ENCODE measurements at places on chromosomes 5 and 9.

- no peak for DNase-seq
Observed at GRCh38 chr5:107149243-107150005, 521.3 kb downstream of the EFNA5 start.

DNA sequence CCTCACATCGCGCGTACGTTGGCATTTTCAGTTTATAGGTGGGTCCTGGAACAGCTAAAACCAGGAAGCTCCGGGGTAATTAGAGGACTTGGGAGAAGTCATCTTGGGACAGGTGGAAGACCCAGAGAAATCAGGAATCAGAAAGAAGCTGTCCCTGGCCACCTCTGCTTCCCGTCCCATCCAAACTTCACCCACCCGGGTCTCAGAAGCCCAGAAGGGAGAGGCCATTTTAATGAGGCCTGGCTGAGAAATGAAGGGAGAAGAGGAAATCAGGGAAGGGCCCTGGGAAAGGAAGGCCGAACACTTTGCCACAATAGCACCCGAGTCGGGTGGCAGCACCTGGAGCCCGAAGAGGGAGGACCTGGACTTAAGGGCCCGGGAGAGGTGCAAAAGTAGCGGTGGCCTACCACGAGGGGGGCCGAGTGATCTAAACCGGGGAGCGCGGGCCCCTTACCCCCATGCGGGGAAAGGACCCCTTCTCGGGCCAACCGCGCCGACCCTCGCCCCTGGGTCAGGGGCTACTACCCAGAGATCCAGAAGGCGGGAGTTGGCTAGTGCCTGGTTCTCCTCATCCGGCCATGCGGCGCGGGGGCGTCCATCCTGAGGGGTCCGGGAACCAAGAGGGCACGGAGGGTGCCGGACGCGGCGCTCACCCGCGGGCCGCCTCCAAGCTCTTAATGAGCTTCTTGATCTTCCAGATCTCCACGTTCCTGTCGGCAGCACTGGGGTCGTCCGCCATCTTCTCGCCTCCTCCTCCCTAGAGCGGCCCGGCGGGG is 668 bp downstream of the ETF1 start:
- no peak for DNase-seq

GRCh38 chr9:28444637-28445036 is 871.4 kb upstream of the C9orf72 start:
- no peak for DNase-seq

- no peak for DNase-seq
Observed at GRCh38 chr5:108788142-108788541, 40.4 kb downstream of the FER start.

DNA sequence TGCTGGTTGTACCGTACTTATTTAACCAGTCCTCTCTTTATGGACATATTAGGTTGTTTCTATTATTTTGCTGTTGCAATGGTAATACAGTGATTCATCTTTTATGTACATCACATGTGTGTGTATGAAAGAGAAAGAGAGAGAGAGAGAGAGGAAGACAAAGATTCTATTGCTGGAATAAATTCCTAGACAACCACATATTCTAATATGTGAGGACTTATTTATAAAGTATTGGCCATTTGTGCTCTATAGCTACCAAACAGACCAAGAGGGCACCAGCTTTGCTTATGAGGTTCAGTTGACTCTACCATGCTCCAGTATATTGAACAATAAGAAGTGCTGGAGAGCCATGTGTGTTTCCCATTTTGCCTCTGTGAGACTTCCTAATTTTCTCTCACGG is 513.5 kb downstream of the DMAC1 start:
- no peak for DNase-seq

DNA sequence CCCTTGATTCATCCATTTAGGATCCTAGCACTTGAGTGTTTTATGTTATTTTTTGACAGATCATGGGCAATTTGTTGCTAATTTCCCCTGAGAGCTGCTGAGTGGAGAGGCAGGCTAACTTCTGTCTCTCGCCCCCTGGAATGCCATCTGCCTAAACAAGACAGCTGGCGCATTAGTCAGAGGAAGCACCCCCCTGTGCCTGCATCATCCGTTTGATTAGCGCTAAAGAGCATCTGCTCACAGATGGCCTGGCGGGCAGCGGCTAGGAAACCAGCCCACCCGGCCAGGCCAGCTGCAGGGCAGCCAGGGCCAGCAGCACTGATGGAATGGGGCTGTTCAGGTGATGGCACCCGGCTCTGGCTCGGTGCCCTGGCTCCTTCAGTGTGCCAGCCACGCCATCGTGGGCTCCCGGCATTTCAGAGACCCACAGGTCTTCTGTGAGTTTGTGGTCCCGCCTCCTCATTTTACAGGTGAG is 22.9 kb upstream of the ASS1 start:
- DNase-seq = no peak

- DNase-seq = no peak
Observed at GRCh38 chr5:115626445-115626823, 598 bp upstream of the TMED7 start.

DNA sequence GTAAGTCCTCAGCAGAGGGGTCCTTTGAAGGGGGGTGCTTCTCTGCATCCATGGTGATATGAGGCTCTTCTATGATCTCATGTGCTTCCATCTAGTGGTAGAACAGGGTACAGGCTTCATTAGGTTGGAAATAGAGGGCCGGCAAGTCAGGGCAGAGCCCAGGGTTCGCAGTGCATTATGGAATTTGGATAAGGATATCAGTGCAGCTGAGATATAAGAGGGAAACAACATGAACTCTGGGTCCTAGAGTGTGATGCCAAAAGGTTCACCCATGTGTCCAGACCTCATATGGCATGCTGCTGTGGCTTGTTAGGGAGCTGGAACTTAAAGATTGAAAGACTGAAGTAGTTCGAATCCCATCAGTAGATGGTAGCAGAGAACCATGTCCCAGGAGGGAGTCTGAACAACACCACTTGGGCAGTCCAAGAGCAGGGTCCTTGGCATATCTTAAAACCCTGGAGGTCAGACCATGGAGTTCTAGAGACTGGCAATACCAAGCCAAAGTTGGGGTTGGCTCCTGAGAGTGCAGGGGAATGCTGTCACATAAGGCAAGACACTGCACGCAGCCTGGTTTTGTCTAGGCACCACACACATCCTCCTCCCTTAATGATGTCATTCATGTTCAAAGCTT is 2.3 kb downstream of the FAM221B start:
- DNase-seq = peak; percentile 80

DNA sequence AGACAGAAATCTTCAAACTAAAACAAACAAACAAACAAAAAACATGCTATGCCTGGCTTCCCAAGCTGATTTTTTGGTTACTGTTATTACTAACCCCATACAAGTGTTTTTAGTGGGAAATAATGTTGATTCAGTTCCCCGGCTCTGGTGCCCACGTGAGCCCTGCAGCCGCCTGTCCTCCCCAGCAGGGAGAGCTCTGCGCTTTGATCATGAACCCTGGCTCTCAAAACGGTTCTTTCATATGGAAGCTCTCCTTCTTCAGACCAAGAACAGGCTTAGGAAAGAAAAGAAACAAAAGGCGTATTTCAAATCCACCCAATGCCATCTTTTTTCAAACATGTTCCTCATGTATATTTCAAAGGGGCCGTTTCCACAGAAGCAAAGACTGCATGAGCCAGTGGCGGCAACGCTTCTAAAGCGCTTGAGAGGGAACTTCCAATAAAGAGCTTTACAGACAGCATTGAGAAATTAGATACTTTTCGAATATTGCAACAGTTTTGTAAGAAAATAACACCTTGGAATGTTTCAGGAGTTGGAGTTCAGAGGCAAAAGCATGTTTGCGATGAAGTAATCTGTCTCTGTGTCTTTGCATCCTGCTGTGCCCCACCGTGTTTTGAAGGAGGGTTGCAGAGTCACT is 74.8 kb downstream of the ICE1 start:
- peak; percentile 31 for DNase-seq

DNA sequence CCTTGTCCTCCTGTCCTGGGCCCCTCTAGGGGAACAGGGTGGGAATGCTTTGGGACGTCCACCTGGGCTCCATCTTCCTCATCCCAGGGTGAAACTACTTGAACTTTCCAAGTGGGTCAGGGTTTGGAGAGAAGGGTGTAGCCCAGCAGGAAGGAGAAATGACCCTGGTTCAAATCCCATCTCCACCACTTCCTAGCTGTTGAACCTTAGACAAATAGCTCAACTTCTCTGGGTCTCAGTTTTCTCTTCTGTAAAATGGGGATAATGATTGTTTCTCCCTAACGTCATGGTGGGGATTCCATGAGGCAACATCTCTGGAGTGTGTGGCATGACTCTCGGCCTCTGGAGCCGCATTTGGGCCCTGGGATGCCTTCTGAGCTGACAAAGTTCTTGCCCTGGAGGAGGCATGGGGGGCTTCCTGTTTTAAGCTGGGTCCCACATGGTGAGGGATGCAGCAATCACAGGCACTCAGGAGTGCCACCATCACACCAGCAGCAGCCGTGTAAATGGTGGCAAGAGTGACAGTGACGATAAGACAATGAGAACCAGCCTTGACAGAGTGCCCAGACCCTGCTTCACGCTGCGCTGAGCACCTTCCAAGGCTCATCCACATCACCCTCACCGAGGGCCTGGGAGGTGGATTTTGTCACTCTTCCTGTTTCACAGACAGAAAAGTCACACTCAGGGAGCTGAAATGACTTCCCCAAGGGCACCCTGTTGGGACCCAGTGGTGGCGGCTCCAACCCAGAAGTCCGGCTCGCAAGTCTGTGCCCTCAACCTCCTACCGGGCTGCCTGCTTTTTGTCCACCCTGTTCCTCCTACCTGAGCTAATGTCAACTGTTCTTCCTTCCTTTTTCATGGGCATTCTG is 69.5 kb upstream of the IER5L start:
- no peak for DNase-seq

- DNase-seq = no peak
Observed at GRCh38 chr5:157903117-157903450, 44.1 kb upstream of the CLINT1 start.
